Stimulated activated CD4-positive, alpha-beta T cell treated with anti-CD3 and anti-CD28 coated beads, TNF-alpha, amount 100 ng/mL, for 24 hours (primary cell): ENCODE measurements at places on chromosomes 12 and 14.

DNA sequence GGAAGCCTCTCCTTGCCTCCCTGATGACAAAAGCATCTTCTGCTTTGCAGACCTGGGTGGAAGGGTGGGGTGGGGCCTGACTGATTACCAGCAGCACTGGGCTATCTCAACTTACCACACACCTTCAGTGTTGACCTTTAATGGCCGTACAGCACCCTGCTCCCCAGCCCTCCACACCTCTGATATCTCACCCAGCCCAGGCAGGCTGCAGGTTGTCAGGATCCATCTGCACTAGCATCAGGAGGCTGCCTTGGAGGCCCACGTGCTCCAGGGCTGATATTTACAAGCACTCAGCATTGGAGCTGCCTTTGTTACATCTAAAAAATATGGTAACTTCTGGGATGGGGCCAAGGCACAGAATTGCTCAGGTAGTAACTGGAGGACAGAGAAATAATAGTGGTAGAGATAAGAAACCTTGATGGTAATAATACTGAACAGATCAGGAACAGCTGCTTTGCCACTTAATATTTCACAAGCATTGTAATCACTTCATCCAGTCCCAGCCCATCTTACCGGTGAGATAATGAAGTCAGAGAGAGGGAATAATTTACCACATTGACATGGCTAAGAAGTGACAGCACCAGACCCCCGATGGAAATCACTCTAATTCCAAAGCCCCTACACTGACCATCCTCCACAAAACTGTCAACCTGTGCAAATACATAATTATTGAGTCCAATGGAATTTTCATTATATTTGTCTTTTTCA is 125.2 kb upstream of the RFLNA start:
- DNase-seq, result no peak

- DNase-seq, result no peak
Measured at GRCh38 chr12:7075939-7076338, 15.4 kb downstream of the C1S start.

DNA sequence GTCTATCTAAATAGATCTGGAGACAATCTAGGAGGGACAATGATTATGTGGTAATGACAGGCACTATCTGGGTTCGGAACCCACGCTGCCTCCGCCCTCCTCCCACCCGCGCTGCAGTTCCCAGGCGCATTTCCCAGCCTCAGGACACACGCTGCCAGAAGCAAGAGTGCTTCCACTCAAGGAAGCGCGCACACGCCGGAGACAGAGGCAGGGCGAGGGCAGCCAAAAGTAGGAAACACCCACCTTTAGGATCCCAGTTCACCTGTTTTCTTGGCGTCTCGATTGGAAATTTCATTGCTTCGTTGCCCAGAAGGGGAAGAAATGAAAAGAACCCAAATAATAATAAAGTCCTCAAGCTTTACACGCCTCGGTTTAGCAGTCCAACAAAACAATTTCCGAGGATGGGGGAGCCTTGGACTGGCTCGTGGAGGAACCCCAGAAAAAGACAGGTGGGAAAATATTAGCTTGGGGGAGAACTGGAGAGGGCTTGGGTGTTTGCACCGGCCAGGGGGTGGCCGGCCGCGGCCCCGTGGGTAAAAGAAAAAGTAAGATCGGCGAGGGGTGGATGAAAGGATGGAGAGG is 474 bp downstream of the KCNK10 start:
- no peak for DNase-seq

DNA sequence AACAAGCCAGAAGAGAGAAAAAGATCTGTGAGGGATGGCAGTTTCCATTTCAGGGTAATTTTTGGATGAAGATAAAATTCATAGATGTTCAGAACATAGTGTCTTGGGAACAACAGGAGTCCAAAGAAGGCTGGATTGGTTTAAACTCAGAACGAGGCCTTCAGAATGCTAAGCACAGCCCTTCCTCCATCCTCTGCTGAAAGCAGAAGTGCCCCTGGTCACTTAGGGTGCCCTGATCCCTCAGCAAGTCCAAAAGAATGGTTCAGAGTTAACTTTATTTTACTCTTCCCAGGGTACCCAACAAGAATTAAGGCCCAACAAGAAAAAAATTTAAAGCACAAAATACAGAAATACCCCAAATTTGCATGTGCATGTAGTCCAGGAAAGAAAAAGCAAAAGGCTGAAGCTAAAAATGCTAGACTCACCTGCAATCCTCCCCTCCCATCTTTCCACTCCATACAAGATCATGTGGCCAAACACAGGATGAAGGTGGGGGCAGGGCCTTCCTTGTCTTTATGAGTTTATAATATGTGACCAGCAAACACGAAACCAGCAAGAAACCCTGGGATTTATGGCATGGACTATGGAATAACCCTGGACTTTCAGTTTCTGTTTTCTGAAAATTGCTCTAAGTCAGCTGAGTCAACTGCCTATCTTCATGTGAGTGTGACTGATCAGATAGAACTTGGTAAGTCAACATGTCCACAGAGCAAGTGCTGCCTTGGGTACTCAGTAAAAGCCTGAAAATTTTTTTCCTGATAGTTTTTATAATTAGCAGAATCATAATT is 21.2 kb downstream of the MAX start:
- DNase-seq, result no peak

DNA sequence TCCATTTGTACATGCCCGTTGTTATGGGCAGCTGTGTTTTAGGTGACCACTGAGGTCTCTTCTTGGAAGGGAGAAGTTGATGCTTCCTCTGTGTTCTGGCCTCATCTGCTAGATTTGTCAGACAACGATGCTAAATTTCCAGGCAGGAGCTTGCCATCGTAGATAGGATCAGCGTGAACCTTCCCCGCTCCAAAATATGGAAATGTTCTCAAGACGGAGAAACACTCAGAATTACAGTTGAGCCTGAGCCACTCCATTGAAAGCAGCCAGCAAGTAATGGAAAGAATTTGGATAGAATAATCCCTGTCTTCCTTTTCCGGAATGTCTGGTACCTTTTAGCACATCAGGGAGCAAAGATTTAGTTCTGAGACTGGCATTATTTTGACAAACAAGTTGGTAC is 34.8 kb downstream of the TUNAR start:
- no peak for DNase-seq

GRCh38 chr12:20646239-20646827 is 48.8 kb upstream of the SLCO1C1 start:
- no peak for DNase-seq

DNA sequence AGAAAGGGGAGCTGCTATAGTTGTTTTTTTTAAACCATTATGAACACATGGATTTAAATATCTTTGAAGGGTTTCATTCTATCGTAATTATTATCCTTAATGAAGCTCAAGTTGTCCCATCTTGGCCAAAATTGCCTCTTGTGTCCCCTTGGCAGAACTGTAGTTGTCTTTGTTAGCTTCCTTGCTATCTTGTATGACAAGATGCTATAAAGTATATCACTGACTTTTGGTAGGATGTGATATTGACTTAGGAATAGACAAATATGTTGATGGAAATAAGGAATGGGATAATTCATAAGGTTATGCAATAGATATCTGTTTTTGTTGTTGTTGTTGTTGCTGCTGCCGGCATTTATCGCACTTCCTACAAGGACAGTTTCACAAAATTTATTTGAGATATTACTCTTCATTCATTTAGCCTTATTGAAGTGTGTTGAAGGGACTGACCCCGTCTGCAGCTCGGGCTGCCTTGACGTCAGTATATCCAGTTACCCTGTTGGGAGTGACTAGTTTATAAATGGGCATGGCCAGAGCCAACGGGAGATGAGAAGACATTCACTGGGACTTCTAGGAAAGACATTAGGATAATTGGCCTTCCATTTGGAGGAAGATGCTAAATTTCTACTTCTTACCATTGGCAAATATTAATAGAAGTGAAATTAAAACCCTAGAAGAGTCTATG is 26.1 kb upstream of the APOLD1 start:
- DNase-seq, result no peak

GRCh38 chr14:77825895-77826519 is 26.1 kb downstream of the ADCK1 start:
- DNase-seq, result no peak

DNA sequence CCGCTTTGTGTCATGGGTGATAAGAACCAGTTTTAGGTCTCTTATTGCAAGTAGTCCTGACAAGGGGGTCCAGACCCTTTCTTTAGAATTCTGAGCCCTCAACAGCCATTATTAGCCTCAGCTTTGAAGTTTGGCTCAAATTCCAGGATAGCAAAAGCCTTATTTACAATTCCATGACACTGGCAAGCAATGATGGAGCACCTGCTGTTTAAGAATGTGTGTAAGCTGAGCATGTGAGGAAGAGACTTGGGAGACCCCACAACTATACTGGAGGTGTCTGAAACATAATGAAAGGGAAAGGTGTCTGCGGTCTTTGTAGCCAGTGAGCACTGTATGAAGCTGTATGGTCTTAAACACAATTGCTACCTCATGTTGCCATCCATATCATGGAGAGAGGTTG is 119.8 kb downstream of the TBX5 start:
- DNase-seq, result no peak
